ENCODE measurements at places on chromosomes 16 and 17. TPM values are rescaled to one million over a fixed set of nuclear protein-coding genes. Genes with fewer than 3 reads are reported as not detected.

Gene C17orf78
- total RNA-seq, result not detected

Gene SECTM1
- total RNA-seq, result 5.5 TPM

Gene KRT27
- not detected for total RNA-seq

Gene GCGR
- total RNA-seq, result not detected

Gene QPRT
- 26.0 TPM for total RNA-seq

Gene XAF1
- total RNA-seq, result 18.7 TPM

Gene AOC3
- total RNA-seq, result 6.1 TPM

Data from left ventricle myocardium superior (tissue), 1 donor.